ENCODE measurements at places on chromosomes 2 and 18.

DNA sequence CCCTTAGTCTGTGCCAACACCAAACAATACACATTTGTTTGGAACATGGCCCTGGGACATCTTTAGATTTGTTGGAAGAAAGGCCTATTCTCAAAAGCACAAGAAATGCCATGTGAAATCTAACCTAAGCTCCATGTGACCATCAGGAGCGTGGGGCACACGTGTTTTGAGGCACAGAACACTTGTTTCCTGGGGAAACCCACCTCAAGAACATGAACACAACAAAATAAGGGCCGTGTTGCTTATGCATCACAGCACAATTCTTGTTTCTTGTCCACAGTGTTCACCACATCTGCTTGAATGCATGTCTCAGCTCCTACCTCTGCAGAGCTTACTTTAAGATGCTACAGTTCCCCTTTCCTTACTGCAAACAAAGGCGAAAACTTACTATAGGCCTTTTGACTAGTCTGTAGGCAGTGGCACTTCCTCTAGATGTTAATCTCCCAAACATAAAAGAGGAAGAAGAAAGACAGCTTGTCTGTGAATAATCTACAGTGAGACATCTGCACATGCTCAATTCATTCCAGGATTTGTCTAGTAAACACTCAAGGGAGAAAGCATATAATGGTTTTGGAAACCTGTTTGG, 165.0 kb downstream of the ANKRD44 start:
- DNase-seq = no peak

GRCh38 chr2:105244451-105244850, 2.9 kb downstream of the GPR45 start:
- no peak for DNase-seq

DNA sequence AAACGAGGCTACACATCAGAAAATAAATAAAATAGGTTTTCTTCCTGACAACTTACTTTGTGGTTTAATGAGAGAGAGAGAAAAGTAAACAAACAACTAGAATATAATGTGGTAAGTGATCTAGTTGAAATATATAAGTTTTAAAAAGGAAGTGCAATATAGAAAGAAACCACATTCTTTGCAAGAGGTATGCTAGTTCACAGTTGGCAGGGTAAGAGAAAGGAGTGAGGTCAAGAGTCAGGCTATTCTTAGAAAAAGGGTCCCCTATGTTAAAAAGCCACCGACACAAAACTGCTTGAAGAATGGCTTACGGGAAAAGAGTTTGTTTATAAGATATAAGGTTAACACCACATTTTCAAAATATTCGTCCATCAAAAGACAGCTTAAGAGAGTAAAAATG, 462.1 kb downstream of the ERBB4 start:
- DNase-seq = no peak

- DNase-seq = no peak
Observed at GRCh38 chr2:7016148-7016547, 98.9 kb downstream of the RNF144A start.

Measured in T-helper 2 cell (primary cell).